ENCODE measurements at places on chromosomes 5 and 9.

DNA sequence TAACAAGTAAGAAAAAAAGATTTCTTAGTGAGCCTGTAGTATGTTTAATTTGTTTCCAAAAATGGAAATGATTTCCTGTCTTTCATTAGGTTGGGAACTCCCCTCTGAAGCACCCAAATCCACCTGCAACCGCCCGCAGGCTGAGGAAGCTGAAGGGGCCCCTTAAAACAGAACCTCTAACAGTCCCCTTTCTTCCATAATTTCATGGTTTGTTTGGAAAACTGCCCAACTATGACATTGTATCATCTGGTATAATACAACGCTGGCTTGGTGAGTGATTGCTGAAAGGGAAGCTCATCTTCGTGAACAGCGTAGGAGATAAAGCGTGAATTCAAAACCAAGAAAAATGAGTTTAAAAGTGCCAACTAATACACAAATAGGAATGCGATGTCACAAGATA, 215.5 kb downstream of the FSTL4 start:
- no peak for DNase-seq

DNA sequence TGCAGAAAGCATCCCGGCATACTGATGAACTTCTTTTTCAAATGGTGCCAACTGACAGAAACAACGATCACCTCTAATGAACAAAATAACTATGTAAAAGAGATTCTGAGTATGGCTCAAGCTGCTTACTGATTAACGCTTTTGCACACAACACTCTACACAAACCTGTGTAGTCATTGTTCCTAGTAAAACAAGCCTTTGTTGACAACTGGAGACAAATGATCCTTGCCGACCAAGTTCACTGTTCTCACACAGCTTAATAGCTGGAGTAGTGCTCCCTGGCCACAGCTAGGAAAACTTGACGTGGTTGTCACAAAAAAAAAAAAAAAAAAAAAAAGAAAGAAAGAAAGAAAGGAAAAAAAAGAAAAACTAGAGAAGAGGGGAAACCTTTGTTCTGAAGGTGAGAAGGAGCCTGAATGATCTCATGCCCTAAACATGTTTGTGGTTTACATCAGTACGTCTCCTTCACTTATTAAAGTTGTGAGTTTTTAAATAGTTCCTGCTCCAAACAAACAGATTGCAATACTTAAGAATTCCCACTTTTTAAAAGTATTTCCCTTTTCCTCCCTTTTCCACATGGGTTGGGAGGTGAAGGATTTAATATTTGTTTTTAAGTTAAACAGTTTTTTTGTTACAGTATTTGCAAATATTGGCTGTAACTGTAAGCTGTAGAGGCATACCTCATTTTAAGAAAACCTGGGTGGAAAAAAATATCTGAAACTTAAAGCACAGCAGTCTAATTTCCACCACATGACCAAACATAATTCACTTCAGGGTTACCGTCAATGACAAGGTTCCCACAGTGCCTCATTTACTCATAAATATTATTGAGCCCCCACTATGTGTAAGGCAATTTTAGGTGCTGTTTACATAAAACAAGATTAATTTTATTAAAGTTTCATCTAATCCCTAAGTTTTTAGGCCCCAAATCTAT, 63.7 kb downstream of the GLIS3 start:
- no peak for DNase-seq

DNA sequence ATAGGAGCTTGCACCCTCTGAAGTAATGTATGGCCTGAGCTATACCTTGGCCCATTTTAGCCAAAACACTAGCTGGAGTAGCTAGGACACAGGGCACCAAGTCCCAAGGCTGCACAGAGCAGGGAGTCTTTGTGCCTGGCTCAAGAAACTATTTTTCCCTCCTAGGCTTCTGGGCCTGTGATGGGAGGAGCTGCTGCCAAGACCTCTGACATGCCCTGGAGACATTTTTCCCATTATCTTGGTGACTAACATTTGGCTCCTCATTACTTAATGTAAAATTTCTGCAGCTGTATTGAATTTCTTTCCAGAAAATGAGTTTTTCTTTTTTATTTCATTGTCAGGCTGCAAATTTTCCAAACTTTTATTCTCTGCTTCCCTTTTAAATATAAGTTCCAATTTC, 1099.2 kb downstream of the CDH18 start:
- no peak for DNase-seq

- no peak for DNase-seq
Measured at GRCh38 chr9:13151489-13151888, 128.0 kb downstream of the MPDZ start.

- no peak for DNase-seq
Measured at GRCh38 chr9:129316281-129317030, 138.4 kb upstream of the IER5L start.

DNA sequence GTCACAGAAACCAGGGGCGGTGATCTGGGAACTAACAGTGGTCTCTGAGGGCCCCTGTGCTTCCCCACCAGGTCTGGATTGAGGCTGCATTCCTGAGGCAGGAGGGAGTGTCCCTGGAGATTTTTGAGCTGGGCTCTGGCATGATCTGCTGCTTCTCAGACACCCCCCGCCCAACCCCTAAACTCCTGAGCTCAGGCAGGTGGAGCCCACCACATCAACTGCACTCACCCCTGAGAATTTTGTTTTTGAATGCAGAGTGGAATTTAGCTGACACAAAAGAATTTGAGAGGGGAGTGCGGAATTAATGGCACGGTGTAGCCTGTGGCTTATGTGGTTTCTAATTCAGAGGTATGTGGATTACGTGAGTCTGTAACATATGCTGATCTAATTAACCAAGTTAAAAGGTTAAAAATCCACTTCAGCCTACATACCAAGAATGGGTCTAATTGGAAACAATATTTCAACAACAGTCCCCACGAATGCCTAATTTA, 23.9 kb upstream of the CTSL start:
- DNase-seq = no peak

DNA sequence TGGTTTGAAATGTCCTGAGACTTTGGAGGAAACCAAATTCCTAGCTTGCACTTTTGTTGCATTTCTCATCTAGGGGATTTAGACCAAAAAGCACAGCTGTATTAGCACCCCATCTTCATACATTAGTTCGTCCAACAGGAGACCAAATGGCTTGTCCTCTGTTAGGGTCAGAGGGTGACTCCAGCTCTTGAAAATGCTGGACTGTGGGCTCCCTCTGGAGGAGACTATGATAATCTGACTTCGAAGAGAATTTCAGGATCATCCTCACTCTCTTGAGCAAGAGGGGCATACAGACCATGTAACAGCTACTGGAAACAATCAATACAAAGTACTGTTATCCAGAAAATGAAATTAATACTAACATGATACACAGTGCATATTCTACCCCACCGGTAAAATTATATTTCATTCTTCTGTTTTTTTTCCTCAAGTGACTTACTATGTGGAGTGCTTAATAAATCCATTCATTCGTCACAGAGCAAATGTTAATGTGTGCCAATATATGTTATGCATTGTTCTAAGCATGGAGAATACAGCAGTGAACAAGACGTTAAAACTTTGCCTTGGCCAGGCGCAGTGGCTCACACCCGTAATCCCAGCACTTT, 63.7 kb upstream of the PPP2CA start:
- DNase-seq = peak; percentile 31

DNA sequence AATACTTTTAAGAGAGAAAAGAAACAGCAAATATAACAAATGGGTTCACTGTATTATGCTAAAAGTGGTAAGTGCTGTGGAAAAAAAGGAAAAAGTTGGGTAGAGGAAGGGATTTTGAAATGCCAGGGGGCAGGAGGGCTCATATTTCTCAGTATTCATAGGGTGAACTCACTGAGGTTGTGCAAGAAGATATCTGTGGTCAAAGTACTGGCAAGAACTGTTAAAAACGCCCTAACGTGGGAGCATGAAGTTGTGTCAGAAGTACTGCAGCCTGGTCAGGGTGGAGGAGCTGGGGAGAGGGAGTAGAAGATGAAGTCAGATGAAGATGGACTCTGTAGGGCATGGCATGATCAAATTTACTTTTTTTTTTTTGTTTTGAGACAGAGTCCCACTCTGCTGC, 31.2 kb upstream of the SLC28A3 start:
- DNase-seq = no peak

- DNase-seq = no peak
Measured at GRCh38 chr5:36174119-36174518, 22.2 kb downstream of the SKP2 start.

DNA sequence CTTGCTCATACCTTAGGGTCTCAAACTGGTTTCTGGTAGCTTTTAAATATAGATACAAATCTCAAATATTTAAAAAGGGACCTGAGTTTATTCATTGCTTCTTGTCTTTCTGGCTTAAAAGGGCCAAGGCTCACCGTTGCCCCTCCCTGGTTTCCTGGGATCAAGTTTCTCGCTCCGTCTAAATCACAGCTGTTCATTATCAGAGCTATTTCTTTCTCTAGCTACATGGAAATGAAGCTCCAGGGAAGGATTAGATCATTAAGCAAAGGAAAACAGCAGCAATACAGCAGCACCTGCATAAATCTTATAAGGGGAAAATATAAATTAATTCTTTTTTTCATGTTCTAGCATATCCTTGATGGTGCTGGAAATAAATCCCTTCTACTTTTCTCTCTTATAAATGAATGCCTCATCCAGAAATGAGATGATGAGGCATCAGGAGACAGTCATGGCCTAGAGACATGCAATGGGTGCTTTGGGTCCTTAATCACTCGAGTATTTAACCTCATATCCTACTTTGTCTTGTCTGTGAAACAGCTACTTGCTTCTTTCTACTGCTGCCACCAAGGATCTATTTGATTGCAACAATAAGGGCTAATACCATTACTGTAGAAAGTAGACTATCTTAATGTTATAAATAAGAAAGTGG, 320.1 kb downstream of the TRPM3 start:
- no peak for DNase-seq

DNA sequence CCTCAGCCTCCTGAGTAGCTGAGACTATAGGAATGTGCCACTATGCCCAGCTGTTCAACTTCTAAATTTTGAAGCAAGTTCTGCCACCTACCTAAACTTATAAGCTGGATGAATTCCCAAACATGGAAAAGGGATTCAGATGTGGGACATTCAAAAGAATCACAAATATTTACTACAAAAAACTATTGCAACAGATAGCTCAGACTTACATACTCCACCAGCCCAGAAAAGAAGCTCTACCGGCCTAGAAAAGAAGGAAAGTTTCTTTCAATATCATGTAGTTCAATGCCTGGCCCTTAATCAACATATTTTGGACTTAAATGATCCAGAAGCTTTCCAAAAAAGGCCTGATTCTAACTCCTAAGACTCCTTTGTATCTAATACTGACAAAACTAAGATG, 23.8 kb downstream of the SH3RF2 start:
- DNase-seq = no peak

- no peak for DNase-seq
Measured at GRCh38 chr9:2620919-2621721, 467 bp upstream of the VLDLR start.

DNA sequence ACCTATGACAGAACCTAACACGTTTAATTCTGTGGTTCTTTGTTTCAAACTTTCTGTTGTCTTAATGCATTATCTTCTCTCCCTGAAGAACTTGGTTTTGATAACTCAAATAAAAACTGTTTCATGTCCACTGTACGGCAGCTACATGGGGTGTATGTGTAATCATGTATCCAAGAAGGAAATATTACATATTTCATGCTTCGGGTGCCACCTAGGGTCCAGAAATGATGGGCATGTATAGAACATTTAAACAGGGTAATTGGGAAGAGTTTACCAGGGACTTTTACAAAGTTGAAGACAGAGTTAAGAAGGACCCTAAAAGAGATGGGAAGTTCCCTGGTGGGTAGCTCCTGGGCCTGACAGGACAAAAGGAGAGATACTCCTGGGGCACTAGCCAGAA, 291.3 kb downstream of the FBXL7 start:
- no peak for DNase-seq

DNA sequence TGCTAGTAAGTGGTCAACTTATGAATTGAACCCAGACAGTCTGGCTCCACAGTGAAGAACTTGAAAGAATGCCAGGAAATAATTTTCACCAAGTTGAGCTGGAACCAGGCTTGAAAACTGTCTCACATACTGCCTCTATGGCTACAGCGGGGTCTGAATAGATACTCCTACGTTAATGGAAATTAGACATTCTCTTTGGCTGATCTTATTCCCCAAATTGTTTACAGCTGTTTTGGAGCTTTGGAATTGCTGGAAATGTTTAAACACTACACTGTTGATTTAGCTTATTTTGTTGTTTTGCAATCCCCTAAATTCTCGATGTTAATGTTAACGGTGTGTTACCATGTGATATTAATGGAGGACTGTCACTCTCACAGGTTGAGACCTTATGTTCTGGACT, 146.4 kb downstream of the FBXL7 start:
- DNase-seq = no peak

DNA sequence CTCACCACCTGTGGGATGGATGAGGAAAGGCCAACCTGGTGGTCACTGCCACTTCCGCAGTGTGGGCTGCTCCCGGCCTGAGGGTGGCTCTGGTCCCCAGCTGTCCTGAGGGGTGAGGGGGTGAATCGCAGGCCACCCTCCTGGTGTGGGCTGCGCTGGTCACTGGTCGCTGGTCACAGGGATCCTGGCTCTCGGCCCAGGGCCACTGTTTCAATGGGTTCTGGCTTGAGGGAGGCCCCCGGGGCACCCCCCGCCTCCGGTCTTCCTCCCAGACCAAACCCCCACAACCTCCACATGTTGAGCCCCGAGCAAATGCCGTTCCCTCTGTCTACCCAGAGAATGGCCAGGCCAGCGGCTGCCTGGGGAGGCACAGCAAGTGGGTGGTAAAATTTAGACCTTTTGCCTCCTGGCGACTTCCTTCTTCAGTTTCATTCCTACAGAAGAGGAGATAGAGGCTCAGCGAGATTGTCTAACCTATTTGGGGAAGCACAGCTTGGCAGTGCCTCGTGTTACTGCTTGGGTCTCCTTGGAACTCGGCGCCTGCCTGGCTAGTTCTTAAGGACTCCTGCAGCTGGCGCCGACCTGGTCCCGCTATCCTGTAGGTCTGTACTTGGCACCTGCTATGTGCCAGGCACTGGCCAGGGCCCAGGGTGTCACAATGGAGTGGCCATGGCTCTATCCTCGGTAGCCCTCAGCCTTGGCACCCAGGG, 48.2 kb downstream of the RXRA start:
- DNase-seq = no peak

DNA sequence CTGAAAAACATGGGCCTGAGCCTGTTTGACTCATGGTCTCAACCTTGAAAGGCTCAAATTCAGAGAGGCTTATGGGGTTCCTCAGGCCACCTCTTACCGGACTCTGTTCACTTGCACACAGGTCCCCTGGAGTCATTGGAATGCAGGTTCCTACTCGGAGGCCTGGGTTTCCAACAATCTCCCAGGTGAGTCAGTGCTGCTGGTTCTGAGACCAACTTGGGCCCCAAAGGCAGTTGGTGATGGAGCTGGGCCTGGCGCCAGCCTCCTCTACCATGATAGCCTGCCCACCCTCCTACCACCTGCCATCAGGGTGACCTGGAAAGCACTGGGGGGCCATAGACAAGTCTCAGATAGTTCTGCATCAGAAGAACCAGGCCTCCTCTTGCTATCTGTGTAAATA, 188.4 kb downstream of the RGS3 start:
- DNase-seq = no peak

DNA sequence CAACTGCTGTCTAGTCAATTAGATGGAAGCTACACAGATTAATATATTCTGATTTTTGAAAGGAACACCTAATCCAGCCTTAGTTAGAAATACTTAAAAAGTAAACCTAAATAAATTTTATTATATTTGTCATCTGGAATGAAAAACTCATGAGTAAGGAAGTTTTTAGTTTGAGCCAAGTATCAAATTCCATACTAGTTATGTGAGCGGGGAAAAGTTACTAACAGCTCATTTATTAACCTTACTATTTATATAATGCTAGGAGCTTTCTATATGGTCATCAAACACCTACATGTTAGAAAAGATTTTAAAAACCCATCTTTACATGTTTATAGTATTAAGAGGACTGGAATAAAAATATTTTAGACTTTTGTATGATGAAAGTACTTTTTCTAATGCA, 41.6 kb upstream of the POU5F2 start:
- no peak for DNase-seq

GRCh38 chr5:71586052-71586940, 844 bp upstream of the MCCC2 start:
- DNase-seq = peak; percentile 64
